Endodermal cell (in vitro differentiated cells): ENCODE measurements at places on chromosomes 2 and 18.
A peak's percentile ranks its signal among the peaks of the same experiment; 100 is the strongest.

- peak; percentile 92 for DNase-seq
These were observed 38.5 kb downstream of the LPIN1 start for GRCh38 chr2:11784747-11785610.

GRCh38 chr18:9683418-9684396 is 24.4 kb upstream of the RAB31 start:
- DNase-seq, result peak; percentile 64

DNA sequence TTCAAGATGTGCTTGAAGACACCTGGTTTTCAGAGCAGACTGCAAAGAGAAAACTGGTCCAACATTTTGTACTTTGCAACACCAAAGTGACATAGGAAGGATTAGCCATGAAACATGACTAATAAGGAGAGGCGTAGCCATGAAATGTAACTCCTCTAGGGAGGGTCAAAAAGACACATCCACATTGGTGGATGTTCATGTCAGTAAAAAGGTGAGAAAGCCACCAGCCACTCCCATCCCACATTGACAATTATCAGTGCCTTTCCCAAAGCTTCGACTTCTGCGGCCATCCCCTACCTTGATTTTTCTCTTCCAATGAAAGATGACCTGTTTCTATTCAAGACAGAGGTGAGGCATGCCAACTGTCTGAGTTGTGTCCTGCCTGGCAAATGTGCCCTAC is 223.2 kb downstream of the ALK start:
- no peak for DNase-seq

GRCh38 chr2:8265476-8266226 is 416.2 kb upstream of the ID2 start:
- peak; percentile 40 for DNase-seq

GRCh38 chr2:16862471-16862870 is 196.8 kb upstream of the CYRIA start:
- no peak for DNase-seq

- no peak for DNase-seq
These were observed 382.2 kb upstream of the TRIB2 start for GRCh38 chr2:12334412-12334966.

GRCh38 chr2:57084697-57085281 is 901.0 kb downstream of the CCDC85A start:
- no peak for DNase-seq

DNA sequence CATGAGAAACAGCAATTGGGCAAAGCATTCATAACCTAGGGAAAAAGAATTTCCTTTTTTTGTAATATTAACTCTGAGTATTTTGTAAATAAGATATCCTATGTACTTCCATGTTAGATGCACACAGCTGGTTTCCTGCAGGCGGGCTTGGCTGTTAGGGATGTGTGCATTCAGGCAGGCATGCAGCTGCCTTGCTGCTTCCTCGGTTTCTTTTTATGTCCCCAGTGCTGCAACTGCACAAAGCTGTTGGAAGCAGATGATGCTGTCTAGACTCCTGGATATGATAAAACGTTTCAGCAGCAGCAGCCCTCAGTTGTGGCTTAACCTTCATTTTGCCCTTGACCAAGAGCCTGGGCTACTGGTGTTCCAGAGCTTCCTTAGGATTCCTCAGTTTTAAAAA is 89.4 kb upstream of the EML6 start:
- no peak for DNase-seq

GRCh38 chr18:78641689-78642231 is 337.9 kb upstream of the SALL3 start:
- no peak for DNase-seq

GRCh38 chr2:108377401-108377800 is 353 bp upstream of the SULT1C4 start:
- no peak for DNase-seq

GRCh38 chr2:212451786-212452231 is 86.8 kb downstream of the ERBB4 start:
- no peak for DNase-seq

DNA sequence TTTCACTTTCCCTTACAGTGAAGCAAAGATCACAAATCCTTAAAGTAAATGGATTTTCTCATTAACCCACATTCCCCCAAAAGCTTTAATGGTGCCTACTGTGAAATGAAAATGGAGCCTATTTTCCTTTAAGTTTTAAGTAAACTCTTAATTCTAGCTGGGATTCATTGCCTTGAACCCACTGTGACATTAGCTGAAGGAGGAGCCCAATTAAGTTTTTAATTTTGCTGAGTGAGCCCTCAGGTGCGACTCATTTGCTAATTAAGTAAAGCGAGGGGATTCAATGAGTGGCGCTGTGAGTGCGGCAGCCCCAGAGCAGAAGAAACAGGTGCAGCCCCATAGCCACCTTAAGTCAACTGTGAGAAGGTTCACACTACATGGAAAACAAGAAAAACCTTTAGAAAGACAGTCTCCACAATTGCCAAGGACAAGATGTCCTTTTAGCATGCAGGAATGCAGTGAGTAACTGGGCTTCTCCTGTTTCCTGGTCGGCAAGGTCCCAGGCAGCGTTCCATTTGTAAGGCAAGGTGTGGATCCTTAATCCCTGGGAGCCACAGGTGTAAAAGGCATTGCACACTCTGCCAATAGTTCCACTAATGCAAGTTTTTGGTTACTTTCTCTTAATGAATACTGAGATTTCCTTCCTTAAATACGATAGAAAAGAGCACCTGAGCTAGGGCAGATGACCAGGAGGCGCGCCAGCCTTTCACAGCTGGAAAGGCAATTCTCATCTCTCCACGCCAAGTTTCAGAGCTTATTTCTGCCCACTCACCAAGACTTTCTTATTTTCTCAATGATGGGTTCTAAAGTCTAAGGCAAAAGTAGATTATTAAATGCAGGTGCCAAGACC is 87.7 kb downstream of the TMEM18 start:
- peak; percentile 59 for DNase-seq

DNA sequence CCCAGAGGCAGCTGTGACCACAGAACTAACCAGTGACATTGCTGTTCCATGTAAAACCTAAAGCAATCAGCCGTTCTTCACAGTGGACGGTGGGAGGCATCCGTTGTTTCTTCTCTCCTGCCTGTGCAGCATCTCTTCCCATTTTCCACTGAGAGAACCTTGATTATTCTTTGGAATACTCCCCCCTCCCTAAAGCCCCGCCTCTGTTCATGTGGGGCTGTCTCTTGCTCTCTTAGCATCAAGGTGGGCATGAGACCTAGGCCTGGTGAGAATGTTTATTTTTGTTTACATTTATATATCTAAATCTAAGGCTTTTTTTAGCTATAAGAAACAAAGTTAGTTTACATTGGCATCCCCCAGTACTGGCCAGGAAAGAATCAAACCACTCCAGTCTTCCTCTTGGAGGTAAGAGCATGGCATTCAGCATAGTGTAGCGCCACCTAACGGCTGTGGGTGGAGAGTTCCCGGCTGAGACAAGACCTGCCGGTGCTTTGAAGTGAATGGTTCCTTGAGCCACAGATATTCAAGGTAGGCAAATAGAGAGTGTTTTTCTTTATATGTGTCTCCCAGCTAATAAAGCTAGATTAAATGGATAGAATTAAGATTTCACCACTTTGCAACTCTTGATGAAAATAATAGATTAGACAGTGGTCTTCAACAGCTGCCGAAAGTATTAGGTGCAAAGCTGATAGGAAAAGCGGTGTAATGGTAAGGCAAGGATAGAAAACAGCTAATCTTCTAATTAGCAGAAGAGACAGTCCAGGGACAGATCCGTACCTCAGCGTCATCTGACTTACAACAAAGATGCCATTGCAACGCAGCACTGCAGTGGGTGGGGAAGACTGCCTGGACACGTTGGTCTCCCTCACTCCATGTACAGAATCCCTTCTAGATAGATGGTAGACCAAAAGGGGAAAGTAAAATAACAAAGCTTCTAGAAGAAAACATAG is 219.6 kb upstream of the RAB12 start:
- peak; percentile 94 for DNase-seq

DNA sequence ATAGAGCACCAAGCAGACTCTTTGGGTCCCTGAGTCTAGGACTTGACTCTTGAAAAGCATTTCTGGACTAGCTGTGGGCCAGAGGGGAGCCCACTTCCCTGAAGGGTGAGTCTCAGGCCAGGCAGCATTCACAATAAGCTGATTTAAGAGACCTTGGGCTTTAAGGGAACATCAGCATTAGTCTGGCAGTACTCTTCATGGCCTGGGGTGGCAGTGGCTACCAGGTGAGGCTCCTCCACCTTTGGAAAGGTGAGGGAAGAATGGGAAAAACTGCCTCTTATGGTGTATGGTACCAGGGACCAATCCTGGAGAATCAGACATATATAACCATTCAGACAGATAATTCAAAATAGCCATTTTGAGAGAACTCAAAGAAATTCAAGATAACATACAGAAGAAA is 599.9 kb upstream of the POU3F3 start:
- DNase-seq, result peak; percentile 79

DNA sequence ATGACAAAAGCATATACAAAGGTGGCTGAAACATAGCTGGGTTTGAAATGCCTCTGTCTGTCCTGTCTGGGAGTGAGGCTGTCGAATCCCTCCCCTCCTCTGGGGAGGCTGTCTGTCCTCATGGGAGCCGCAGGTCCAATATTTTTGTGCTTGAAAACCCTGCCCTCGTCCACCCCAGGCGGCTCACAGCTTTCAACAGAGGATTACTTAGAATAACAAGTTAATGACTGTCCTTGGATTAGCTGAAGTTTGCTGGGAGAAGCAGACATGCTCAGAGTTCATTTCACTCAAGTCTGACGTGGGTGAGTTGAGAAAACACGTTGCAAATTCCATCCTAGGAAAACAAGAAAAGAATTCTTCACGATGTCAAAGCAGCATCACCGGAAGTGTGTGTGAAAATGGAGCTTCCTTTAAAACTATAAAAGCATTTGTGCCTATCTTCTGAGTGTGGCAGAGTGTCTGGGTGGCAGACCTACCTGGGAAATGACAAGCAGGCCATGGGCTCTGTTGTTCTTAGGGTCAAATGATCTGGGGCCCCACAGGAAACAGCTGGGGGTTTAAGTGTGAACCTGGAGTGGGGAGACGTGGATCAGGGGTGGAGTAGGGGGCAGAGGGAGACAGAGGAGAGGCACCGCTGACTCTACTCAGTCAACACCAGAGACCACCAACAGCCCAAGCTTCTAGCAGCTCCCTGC is 77.1 kb downstream of the DDX1 start:
- DNase-seq, result no peak

- DNase-seq, result no peak
These were observed 31.8 kb upstream of the MEX3C start for GRCh38 chr18:51229328-51229727.

- DNase-seq, result no peak
These were observed 54.4 kb downstream of the SCN3A start for GRCh38 chr2:165149439-165149838.

- DNase-seq, result no peak
These were observed 125.7 kb downstream of the AGAP1 start for GRCh38 chr2:235619544-235619943.

DNA sequence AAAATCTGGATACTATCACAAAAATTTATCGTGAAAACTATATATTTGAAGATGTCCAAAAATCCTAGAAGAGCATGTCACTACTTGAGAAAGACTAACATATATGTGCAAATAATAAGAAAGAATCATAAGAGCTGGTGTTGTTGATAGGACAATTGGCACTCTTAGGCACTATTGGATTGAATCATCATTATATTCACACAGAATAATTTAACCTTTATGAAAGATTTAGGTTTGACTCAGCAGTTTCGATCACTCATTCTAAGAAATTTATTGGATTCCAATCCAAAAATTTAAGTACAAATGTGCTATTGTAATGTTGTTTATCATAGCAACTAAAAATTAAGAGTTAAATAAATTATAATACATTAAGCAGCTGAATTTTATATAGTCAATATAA is 503.6 kb downstream of the SPAG16 start:
- no peak for DNase-seq

- DNase-seq, result no peak
These were observed 1159.4 kb downstream of the DSC3 start for GRCh38 chr18:29883114-29883513.

- peak; percentile 63 for DNase-seq
These were observed 132.2 kb upstream of the ITGB6 start for GRCh38 chr2:160332318-160332717.

DNA sequence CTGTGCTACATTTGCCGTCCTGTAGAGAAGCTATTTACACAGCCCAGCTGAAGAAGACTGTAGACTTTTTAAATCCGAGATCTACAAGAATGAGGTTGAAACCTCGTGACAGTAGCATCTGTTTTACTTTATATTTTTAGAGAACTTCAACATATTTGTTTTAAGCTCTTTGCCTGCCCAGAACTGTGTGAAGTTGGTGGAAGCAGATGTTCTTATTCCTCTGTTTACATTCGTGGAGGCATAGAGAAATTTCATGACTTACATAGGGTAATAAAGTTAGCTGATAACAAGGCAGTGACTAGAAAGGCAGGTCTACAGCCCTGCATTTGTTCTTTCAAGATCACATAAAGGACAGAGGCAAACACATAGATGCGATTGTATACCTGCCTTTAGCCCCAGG is 47.0 kb upstream of the MAP3K20 start:
- no peak for DNase-seq

GRCh38 chr2:203719456-203720410 is 13.3 kb downstream of the CD28 start:
- peak; percentile 61 for DNase-seq

DNA sequence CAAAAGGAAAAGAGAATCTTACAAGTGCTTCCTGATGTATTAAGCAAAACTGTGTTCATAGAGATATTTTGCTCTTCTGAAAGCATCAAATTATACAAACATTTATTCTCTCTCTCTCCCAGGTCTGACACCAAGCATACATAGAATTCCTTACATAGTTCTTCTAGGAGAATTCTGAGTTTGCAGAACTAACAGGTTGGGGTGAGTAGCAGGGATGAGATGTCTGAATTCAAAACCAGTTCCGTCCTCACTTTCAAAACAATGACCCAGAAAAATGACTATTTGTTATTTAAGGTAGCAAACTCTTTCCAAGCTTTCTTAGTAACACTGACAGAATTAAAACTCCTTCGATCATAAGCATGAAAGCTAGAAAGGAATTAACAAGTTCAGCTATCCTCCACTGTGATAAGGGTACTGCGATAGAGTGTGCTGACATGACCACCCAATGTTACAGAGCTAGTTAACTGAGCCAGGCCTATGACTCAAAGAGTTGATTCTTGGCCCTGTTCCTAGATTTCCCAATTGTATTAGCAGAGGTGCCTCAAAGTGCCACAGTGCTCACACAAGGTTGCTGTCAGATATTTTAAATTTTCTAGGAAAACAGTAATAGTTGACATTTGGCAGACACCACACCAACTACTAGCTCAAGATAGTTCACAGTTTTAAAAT is 85.8 kb upstream of the SETBP1 start:
- DNase-seq, result no peak

- no peak for DNase-seq
These were observed 70.1 kb downstream of the OSR1 start for GRCh38 chr2:19288291-19288690.

DNA sequence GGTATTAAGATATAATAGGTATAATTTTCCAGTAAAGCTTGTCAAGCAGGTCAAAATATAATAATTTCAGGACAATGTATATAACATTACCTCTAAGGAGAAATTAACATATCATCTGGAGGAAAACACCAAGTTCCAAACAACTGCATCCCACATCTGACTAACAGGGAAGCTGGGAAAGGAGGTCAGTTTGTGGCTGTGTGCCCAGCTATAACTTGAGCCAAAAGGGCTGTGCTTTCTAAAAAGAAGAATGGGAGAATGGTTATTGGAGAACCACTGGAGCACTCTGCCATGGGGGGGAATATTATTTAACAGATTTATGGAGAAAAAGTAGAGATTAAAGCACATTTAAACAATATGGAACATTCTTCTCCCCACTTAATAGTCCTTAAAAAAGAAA is 390.6 kb upstream of the PKDCC start:
- DNase-seq, result no peak
